ENCODE measurements at places on chromosomes 5 and 9. TPM values are rescaled to one million over a fixed set of nuclear protein-coding genes. Genes with fewer than 3 reads are reported as not detected.
A peak's percentile ranks its signal among the peaks of the same experiment; 100 is the strongest.

GRCh38 chr9:101574731-101575333 is 19.9 kb downstream of the PPP3R2 start:
- DNase-seq = no peak
- no peaks in the 10 kb centered on the region for H3K27me3 ChIP-seq
- no peaks in the 10 kb centered on the region for H3K36me3 ChIP-seq
- H3K4me3 ChIP-seq = no peak overlapping the region
- H3K4me1 ChIP-seq = no peaks in the 10 kb centered on the region

DNA sequence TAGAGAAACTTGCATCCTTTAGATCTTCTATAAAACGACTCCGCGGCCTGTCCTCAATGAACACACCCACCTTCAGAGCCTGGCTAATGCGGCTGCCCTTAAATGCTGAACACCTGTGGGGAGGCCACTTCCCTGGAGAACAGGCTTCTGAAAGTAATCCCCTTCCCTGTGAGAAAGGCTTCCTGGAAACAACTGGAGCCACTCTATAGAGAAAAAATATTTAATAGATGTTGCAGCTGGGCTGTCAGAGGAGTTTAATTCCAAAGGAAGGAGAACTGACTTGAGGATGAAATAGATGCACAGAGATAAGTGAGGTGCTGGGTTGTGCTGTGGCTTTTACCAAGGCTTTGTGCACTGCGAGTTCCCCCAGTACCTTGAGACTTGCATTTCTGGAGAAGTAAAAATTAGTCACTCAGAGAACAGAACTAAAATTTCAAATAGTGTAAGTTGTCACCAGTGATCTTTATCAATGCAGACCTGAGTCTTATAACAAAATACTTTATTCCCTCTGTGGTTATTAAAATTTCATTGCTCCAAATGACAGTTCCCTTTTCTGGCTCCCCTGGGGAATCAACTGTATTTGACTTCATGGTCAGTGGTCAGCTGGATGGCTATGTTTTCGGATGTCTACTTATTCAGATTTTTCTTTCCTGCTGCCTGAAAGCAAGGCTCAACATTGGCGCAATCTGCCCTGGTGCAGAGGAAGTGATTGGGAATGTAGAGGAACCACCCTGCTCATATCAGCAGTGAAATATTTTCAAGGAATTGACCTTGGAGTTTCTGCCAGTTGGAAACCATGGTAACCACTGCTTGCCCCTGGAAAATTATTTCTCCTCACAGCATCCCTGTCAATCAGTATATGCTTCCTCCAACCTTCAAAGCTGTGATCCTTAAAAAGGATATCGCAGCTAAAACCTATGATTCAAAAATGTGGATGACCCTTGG is 238.8 kb downstream of the SMARCA2 start:
- H3K4me3 ChIP-seq = no peak overlapping the region
- no peak overlapping the region for H3K27ac ChIP-seq
- no peak for DNase-seq
- H3K36me3 ChIP-seq = no peaks in the 10 kb centered on the region

- no peak overlapping the region for H3K4me3 ChIP-seq
- no peak for DNase-seq
- H3K4me1 ChIP-seq = no peaks in the 10 kb centered on the region
- H3K36me3 ChIP-seq = no peaks in the 10 kb centered on the region
- H3K27me3 ChIP-seq = no peaks in the 10 kb centered on the region
Observed at GRCh38 chr9:106843371-106843770, 19.6 kb upstream of the ZNF462 start.

DNA sequence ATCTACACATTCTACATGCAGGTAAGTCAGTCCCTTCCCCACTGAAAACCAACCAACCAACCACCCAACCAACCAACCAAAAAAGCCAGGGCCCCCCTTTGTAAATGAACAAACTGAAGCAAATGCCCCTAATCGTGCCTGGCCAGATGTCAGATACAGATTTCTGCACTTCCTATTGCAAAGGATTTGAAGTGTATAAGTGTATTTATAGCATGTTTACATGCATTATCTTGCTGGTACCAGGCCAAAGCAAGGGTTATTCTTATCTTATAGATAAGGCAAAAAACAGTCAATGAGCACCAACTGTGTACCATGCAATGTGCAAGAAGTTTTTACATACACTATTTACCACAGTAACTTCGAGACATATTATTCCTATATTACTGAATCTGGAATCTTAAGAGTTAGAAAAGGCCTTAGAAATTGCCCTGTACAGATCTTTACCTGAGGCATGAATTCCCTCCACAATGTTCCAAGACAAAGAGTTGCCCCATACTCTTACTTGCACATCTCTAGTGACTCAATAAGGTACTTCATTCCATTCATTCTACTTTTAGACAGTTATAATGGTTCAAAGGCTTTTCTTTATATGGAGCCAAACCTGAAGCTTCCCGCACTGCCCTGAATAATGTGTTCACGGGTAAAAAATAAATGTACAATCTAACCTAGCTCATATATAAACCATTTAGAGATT is 51.7 kb upstream of the NR5A1 start:
- no peaks in the 10 kb centered on the region for H3K4me1 ChIP-seq
- DNase-seq = no peak
- H3K27ac ChIP-seq = no peak overlapping the region
- no peak overlapping the region for H3K4me3 ChIP-seq
- no peaks in the 10 kb centered on the region for H3K27me3 ChIP-seq

DNA sequence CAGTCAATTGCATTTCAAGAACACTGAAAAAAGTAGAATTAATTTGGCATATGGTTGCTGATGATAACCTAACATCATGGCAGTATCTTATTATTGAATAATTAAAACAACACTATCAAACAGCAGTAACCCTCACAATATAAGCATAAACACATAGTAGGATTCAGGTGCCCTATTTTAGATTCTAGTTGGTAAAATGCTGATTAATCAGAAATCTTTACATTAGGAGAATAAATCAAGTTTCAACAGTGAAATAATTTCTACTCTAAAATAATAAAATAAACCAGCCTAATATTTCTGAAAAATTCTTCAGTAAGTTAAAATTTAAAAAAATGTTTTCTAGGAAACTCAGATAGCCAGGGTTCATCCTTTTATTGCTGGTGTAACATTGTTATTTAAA is 76.4 kb upstream of the NUDT12 start:
- H3K27ac ChIP-seq = no peak overlapping the region
- no peak for DNase-seq
- no peak overlapping the region for H3K4me3 ChIP-seq
- no peaks in the 10 kb centered on the region for H3K36me3 ChIP-seq

GRCh38 chr9:224582-225520 is 10.2 kb downstream of the DOCK8 start:
- no peak for DNase-seq
- no peaks in the 10 kb centered on the region for H3K27me3 ChIP-seq
- no peaks in the 10 kb centered on the region for H3K36me3 ChIP-seq
- no peaks in the 10 kb centered on the region for H3K4me1 ChIP-seq

GRCh38 chr9:95045751-95046150 is 271.8 kb downstream of the FANCC start:
- peak overlapping the region; percentile 89 for H3K27ac ChIP-seq
- H3K27me3 ChIP-seq = no peaks in the 10 kb centered on the region
- peak overlapping the region; percentile 15 for H3K4me3 ChIP-seq

DNA sequence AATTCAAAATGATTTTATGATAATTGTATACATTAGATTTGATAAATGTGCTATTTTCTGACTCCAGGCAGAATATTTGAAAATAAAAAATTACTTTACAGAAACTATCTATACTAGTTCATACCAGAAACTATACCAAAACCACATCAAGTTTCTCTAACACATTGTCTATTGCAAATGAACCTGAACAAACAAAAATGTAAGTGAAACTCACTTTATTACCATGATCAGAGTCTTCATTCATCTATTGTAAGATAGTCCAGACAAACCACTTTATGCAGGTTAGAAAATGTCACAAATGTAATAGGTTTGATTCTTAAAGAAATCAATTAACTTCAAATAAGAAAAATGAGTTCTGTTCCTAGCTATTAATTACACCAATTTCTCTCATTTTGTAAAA is 99.4 kb downstream of the OXCT1 start:
- H3K27ac ChIP-seq = no peak overlapping the region
- H3K27me3 ChIP-seq = no peaks in the 10 kb centered on the region
- no peaks in the 10 kb centered on the region for H3K4me1 ChIP-seq
- DNase-seq = no peak

DNA sequence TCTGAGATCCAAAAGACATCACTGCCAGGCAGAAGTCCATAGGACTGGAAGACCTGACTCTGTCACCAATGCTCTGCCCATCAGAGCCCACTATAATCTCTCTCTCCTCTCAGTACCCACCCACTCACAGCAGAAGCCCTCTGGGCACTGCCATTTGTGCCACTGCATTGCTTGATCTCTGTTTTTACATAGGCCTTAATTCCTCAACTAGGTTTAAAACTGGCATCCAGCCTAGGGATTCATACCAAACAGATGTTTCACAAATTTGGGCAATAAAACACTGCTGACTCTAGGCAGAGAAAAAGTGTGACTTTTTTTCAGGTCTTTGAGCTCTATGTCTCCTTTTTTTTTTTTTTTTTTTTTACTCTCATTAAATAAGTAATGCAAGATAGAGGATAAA is 91.1 kb upstream of the RANBP3L start:
- peaks cover 2% of the 10 kb centered on the region for H3K27me3 ChIP-seq
- H3K4me3 ChIP-seq = no peak overlapping the region
- no peaks in the 10 kb centered on the region for H3K36me3 ChIP-seq
- DNase-seq = no peak
- no peak overlapping the region for H3K27ac ChIP-seq
- no peaks in the 10 kb centered on the region for H3K4me1 ChIP-seq

- H3K4me3 ChIP-seq = no peak overlapping the region
- H3K4me1 ChIP-seq = no peaks in the 10 kb centered on the region
- no peak for DNase-seq
- H3K27me3 ChIP-seq = no peaks in the 10 kb centered on the region
- no peaks in the 10 kb centered on the region for H3K36me3 ChIP-seq
- no peak overlapping the region for H3K27ac ChIP-seq
Observed at GRCh38 chr5:135996611-135997010, 32.2 kb upstream of the TGFBI start.

- peaks cover 6% of the 10 kb centered on the region for H3K4me1 ChIP-seq
- H3K27ac ChIP-seq = no peak overlapping the region
- DNase-seq = no peak
- no peaks in the 10 kb centered on the region for H3K27me3 ChIP-seq
- peaks cover 45% of the 10 kb centered on the region for H3K36me3 ChIP-seq
Observed at GRCh38 chr5:41908374-41909079, 4.4 kb downstream of the RIMOC1 start.

- no peak overlapping the region for H3K27ac ChIP-seq
- H3K4me1 ChIP-seq = no peaks in the 10 kb centered on the region
- H3K4me3 ChIP-seq = no peak overlapping the region
Observed at GRCh38 chr5:105238561-105238960, 1676.0 kb upstream of the NUDT12 start.

- no peak overlapping the region for H3K4me3 ChIP-seq
- no peaks in the 10 kb centered on the region for H3K4me1 ChIP-seq
- no peaks in the 10 kb centered on the region for H3K27me3 ChIP-seq
- no peak overlapping the region for H3K27ac ChIP-seq
Observed at GRCh38 chr5:400282-401145, 42.5 kb upstream of the EXOC3 start.

DNA sequence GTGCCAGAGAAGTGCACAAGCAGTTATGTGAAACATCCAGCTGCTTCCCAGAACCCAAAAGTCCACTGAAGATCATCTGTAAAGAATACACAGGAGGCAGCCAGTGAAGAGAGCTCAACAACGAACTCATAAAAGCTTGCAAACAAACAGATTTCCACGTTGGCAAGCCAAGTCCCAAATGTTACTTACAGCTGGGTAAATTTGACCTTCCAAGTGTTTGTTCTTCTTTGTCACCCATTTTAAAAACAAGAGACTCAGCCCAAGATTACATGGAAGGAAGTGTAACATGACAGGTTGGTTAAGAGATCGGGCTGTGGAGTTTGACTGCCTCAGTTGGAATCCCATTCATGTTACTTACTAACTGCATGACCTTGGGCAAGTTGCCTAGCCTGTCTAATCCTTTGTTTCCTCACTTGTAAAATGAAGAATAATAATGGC is 174.9 kb upstream of the PAPPA start:
- no peak for DNase-seq
- H3K36me3 ChIP-seq = no peaks in the 10 kb centered on the region
- no peak overlapping the region for H3K27ac ChIP-seq
- no peaks in the 10 kb centered on the region for H3K27me3 ChIP-seq

GRCh38 chr5:59361454-59361853 is 532.1 kb downstream of the PDE4D start:
- DNase-seq = no peak
- no peak overlapping the region for H3K4me3 ChIP-seq
- H3K4me1 ChIP-seq = no peaks in the 10 kb centered on the region
- no peak overlapping the region for H3K27ac ChIP-seq

GRCh38 chr9:96555567-96556386 is 63.9 kb downstream of the CDC14B start:
- no peak for DNase-seq
- H3K27me3 ChIP-seq = no peaks in the 10 kb centered on the region
- H3K36me3 ChIP-seq = no peaks in the 10 kb centered on the region
- H3K4me1 ChIP-seq = peaks cover 20% of the 10 kb centered on the region

DNA sequence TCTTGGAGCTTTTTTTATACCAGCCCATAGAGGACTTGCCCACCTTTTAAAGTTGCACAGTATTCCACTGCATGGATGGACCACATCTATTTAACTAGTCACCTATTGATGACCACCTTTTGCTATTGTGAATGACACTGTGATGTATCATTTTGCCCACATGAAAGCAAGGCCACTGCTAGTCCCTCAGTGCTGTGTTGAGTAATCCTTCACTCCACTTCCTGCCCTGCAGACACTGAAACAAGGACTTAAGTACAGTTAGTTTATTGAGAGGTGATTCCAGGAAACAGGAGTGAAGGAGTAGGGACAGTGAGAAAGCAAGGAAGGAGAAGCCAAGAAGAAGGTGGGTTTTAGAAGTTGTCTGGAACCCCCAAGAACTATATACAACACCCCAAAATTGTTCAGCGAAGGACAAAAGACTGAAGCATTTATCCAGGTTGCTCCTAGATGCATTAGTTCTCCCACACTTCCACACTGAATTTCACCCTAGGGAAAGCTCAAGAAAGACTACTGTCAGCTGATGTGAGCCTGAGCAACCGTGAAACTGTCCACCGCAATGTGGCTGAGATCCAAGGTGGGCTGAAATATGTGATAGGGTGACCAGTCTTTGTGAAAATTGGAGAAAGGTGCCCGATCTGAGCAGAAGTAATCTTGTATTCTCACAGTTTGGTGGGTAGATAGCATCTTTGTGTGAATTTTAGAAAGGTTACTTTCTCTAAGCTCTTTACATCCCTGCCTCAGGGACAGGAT is 45.2 kb upstream of the ANKRD31 start:
- H3K4me1 ChIP-seq = no peaks in the 10 kb centered on the region
- H3K4me3 ChIP-seq = no peak overlapping the region
- no peaks in the 10 kb centered on the region for H3K27me3 ChIP-seq
- H3K27ac ChIP-seq = no peak overlapping the region
- no peaks in the 10 kb centered on the region for H3K36me3 ChIP-seq
- DNase-seq = no peak

- H3K4me1 ChIP-seq = peaks cover 27% of the 10 kb centered on the region
- peak; percentile 68 for DNase-seq
- H3K4me3 ChIP-seq = no peak overlapping the region
- no peaks in the 10 kb centered on the region for H3K36me3 ChIP-seq
- H3K27ac ChIP-seq = peak overlapping the region; percentile 86
Observed at GRCh38 chr5:6766604-6767093, 53.4 kb downstream of the TENT4A start.

Gene SLC22A4
- total RNA-seq = 1.5 TPM

Gene AJM1
- total RNA-seq = 7.2 TPM

Gene FCHO2
- 25.3 TPM for total RNA-seq

Gene NIM1K
- 0.59 TPM for total RNA-seq

Gene C9orf153
- total RNA-seq = not detected

Gene PCDHGA5
- total RNA-seq = 0.67 TPM

Gene CDKN2A
- not detected for total RNA-seq

Gene LAMC3
- 16.4 TPM for total RNA-seq
